ENCODE measurements at places on chromosomes 13 and 19. TPM values are rescaled to one million over a fixed set of nuclear protein-coding genes. Genes with fewer than 3 reads are reported as not detected.

The LRRC25 gene
- total RNA-seq = not detected

The PLVAP gene
- not detected for total RNA-seq

The SRRM5 gene
- not detected for total RNA-seq

The INSR gene
- total RNA-seq = 26.2 TPM

The SHANK1 gene
- total RNA-seq = under 0.01 TPM

The SLC15A1 gene
- total RNA-seq = not detected

The BORCS8 gene
- total RNA-seq = 24.4 TPM

The TYK2 gene
- total RNA-seq = 90.9 TPM

The DIS3 gene
- 34.0 TPM for total RNA-seq

The ASPDH gene
- not detected for total RNA-seq

The POSTN gene
- total RNA-seq = under 0.01 TPM

The CYP4F2 gene
- total RNA-seq = not detected

The KRTDAP gene
- not detected for total RNA-seq

The LRRC8E gene
- total RNA-seq = 6.8 TPM

The PGLYRP1 gene
- total RNA-seq = not detected
